ENCODE measurements at places on chromosomes 1 and 21. TPM values are rescaled to one million over a fixed set of nuclear protein-coding genes. Genes with fewer than 3 reads are reported as not detected.

The WDR77 gene
- 109 TPM for polyA plus RNA-seq

The WDR47 gene
- polyA plus RNA-seq: 9.1 TPM

DNA sequence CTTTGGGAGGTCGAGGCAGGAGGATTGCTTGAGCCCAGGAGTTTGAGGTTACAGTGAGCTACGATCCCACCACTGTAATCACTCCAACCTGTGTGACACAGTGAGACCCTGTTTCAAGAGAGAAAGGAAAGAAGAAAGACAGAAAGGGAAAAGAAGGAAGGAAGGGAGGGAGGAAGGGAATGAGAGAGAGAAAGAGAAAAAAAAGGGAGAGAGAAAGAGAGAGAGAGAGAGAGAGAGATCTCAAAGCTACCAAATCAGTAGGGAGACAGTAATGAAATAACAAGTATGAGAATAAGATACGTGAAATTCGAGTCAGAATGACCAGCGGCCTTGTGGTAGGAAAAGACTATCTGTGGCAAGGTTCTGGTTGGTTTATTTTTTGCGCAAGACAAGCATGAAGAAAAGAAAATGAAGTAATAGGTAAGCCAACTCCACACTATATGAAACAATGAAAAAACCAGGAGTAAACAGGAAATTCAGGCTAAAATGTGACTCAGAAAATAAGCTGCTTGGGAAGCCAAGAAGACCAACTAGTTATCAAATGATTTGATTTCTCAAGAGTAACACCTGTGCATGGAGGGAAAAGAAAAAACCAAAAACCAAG is 8.9 kb downstream of the MTF1 start:
- no peak for DNase-seq

DNA sequence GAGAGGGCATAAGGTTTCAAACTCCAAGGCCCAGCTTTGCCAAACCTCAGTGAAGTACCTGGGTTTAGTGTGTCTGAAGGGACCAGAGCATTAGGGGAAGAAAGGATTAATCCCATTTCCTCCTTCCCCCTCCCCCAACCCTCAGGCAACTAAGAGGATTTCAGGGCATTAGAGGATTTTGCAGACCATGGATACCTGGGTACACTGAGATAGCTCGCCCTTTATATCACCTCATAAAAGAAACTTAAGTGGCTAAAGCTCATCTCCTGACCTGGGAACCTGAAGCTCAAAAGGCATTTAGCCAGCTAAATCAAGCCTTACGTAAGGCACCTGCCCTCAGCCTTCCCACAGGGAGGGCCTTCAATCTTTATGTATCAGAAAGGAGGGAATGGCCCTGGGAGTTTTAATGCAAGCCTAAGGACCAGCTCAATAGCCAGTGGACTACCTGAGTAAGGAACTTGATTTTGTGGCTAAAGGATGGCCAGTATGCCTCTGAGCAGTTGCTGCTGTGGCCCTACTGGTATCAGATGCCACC is 26.4 kb upstream of the SMYD3 start:
- no peak for DNase-seq

DNA sequence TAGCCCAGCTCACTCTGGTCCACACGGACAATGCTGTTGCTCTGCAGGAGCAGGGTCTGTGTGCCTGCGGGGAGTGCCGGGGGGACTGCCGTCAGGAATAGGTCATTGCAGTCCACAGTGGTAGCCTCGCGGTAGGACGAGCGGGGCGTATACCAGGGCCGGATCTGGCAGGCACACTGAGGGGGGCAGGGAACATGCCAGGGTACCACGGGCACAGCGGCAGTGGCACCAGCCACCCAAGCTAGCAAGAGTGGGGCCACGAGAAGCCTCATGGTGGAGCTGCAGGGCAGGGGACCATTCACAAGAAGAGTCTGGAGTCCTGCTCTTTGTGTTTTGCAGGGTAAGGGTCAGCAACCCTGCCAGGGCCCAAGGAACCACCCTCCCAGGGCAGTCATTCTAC is 65.8 kb downstream of the LRRN2 start:
- DNase-seq: no peak

The ANGPTL7 gene
- polyA plus RNA-seq: not detected

The ICOSLG gene
- not detected for polyA plus RNA-seq

DNA sequence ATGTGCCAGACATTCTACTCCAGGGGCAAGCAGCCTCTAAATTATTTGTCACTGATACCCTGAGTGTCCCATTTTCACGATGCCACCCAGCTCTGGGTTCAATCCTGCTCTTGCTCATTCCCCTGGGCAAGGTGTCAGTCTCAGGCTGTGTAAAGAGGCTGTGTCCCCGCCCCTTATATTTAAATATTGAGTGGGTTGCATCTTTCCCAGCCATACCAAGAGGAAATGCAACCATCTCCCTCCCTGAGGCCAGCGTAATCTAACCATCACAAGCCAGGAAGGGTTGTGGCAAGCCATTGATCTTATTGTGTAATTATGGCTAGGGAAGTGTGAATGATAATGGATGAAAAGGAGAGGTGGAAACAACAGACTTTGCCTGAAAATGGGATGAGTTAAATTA is 54.7 kb upstream of the CLDN14 start:
- no peak for DNase-seq

The ACADM gene
- polyA plus RNA-seq: 106 TPM

Data from cardiac muscle cell (in vitro differentiated cells and primary cell).